ENCODE measurements at places on chromosomes 1 and 21. TPM values are rescaled to one million over a fixed set of nuclear protein-coding genes. Genes with fewer than 3 reads are reported as not detected.
A peak's percentile ranks its signal among the peaks of the same experiment; 100 is the strongest.

GRCh38 chr1:21104683-21105082, 72.0 kb downstream of the EIF4G3 start:
- DNase-seq = no peak

DNA sequence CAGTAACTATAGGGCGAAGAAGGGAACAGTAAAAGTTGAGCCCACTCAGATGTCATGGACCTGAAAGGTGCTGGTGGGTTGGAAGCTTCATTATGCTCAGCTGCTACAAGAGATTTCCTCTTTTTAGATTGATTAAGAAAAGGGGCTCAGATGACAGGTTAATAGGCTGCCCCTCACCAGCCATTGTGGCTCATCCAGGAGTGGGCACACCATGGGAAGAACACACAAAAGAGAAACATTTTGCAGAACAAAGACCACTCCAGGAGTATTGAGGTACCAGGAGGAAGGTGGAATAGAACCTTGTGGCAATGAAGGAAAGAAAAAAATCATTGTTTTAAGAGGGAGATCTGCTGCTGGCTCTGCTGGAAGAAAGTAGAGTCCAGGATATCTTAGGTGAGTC, 205.5 kb downstream of the RYR2 start:
- DNase-seq = no peak

- DNase-seq = no peak
Observed at GRCh38 chr1:56068210-56068609, 511.2 kb downstream of the PLPP3 start.

- no peak for DNase-seq
Observed at GRCh38 chr1:53752281-53752680, 13.3 kb upstream of the GLIS1 start.

- DNase-seq = peak; percentile 72
Observed at GRCh38 chr1:236141447-236142252, 689 bp upstream of the GPR137B start.

GRCh38 chr1:211525101-211525676, 33.2 kb upstream of the RD3 start:
- no peak for DNase-seq

DNA sequence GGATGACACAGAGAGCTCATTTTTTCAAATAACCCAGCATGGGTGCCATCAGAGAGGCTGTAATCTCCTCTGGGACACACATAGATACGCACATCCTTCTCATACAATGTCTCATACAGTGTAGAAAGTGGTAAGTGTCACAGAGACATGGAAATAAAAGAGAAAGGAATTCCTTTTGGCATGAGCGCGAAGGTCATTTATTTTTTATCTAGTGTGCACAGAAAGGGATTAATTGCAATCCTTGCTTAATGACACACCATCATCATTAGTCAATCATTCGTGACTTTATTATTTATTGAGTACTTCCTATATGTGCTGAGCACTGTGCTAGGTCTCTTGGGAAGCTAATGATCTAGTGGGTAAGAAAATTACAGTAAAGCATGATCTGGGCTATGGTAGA, 5.0 kb downstream of the ZSCAN20 start:
- DNase-seq = no peak

DNA sequence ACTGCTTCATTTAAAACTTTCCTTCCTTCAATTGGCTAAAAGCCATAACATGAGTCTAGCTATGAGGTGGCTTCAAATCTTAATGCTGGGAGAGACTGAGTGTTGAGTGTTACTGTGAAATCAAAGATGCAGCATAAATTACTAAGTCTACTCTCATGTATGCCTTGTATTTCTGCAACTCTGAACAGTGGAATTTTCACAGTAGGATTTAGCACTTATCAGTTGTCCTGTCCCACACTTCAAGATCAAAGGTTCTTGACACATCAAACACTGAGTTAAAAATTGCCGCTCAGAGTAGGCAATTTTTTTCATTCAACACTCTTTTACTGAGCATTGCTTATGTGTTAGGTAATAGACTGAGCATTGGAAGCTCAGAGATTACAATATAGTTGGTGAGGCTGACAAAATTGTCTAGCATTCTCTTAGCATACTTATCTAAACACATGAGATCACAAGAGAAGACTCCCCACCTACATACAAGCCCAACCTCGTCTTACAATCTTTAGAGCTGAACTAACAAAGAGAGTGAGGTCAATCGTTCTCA, 56.4 kb upstream of the ADORA3 start:
- DNase-seq = no peak

GRCh38 chr1:182248721-182249120, 142.9 kb downstream of the GLUL start:
- no peak for DNase-seq

DNA sequence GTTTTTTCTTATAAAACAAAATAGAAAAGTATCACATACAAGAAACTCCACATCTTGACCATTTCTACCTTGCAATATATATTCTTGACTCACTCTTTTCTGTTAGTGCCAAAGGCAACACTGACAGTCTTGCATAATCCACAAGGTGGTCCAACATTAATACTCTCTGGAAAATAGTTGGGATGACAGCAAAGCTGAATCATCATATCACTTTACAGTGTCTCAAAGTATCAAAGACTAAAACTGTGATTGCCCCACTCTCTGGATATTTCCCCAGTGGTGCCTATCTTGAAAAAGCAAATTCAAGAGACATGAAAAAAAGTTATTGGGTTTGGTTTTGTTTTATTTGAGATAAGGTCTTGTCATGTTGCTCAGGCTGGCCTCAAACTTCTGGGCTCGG, 14.6 kb upstream of the TGFBR3 start:
- no peak for DNase-seq

GRCh38 chr1:196462086-196462485, 146.2 kb downstream of the KCNT2 start:
- DNase-seq = no peak

- no peak for DNase-seq
Observed at GRCh38 chr1:102861247-102861646, 247.1 kb downstream of the COL11A1 start.

GRCh38 chr1:114746450-114747121, 11.2 kb downstream of the CSDE1 start:
- DNase-seq = no peak

DNA sequence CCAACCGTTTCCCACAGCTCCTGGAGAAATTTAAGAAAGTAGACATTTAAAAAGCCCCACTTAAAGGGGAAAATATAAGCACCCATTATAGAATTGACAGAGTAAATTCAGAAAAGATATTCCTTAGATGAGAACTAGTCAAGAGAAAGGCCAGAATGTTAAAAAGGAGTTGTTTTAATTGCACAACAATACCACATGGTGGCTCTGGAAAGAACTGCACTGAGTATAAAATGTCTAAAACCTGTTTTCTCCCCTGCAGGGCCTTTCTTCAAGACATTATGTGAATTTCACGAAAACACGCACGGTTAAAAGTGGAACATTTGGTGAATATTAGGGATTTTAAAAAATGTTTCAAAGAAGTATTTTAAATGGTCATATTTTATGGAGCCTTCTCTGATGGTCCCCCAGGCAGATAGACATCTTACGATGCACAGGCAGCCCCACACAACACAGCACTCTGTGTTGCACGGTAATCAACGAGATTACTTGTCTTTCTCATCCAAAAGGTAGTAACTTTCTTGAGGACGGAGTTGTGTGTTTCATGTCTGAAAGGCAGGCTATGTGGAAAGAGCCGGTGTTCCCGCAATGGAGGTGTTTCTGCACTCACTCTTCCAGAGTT, 101.9 kb downstream of the PRRX1 start:
- peak; percentile 13 for DNase-seq

- no peak for DNase-seq
Observed at GRCh38 chr1:110540891-110541685, 22.1 kb upstream of the KCNA10 start.

DNA sequence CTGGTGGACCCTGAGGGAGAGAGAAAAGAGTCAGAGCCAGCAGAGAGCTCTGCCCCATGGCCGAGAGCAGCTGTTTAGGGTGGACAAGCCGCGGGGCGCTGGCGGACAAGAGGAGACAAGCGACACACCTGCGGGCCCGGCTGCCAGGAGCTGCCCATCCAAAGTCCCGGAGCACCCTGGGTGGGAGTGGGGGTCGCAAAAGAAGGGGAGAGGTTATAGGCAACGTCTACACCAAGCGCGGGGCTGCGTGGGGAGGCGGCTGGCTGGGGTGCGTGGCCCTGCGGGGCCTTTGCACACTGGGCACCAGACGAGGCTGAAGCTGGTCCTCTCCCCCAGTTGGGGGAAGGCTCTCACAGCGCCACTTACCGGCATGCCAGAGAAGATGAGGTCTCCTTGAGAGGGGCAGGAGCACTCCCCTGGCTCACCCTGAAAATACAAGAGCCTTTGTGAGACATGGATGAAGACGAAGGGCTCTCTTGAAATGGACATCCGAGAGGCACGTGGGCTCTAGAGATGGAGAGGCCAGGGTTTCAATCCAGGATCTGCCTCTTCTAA, 24.1 kb downstream of the COL16A1 start:
- no peak for DNase-seq

DNA sequence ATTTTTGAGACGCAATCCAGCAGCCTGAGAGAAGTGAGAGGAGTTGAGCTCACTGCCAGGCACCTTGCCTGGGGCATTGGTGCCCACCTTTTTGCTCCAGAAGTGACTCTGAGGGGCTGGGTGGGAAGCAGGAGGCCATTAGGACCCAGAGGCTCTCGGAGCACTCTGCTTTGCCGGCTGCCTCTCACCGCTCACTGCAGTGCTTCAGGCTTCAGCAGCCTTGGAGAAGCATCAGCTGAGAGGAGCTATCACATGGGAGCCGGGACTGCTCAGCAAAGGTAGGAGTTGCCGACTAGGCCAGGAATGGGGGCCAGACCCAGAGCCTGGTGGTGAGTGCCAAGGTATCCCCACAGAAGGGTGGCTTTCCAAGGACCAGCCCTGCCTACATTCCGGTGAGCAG, at the start of gene GPR61:
GPR61 (plus strand) TSS at position 197 of the 400 bp plus-strand sequence. CDS start 3,151 bp downstream, outside the sequence.
- peak; percentile 39 for DNase-seq

DNA sequence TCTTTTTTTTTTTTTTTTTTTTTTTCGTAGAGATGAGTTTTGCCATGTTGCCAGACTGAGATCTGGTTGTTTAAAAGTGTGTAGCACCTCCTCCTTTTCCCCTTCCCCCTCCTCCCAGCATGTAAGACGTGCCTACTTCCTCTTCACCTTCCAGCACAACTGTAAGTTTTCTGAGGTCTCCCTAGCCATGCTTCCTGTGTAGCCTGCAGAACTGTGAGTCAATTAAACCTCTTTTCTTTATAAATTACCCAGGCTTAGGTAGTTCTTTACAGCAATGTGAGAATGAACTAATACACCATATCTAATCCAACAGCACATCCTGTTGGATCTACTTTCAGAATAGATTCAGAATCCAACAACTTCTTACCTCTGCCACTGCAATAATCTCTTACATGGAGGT, 111.1 kb downstream of the CLIC6 start:
- DNase-seq = no peak

The C1orf87 gene
- not detected for total RNA-seq

The FGR gene
- not detected for total RNA-seq

The GUCA2A gene
- not detected for total RNA-seq

The CEP85 gene
- 41.4 TPM for total RNA-seq

Data from neural progenitor cell (in vitro differentiated cells).